ENCODE measurements at places on chromosomes 2 and 18. TPM values are rescaled to one million over a fixed set of nuclear protein-coding genes. Genes with fewer than 3 reads are reported as not detected.

Gene ASB18
- not detected for total RNA-seq

Gene SCYGR2
- total RNA-seq, result not detected

Gene ATP6V1B1
- not detected for total RNA-seq

GRCh38 chr18:13318731-13319501 is 100.4 kb downstream of the LDLRAD4 start:
- H3K36me3 ChIP-seq, result no peaks in the 10 kb centered on the region
- H3K27ac ChIP-seq, result no peak overlapping the region
- DNase-seq, result no peak
- H3K4me1 ChIP-seq, result no peaks in the 10 kb centered on the region

DNA sequence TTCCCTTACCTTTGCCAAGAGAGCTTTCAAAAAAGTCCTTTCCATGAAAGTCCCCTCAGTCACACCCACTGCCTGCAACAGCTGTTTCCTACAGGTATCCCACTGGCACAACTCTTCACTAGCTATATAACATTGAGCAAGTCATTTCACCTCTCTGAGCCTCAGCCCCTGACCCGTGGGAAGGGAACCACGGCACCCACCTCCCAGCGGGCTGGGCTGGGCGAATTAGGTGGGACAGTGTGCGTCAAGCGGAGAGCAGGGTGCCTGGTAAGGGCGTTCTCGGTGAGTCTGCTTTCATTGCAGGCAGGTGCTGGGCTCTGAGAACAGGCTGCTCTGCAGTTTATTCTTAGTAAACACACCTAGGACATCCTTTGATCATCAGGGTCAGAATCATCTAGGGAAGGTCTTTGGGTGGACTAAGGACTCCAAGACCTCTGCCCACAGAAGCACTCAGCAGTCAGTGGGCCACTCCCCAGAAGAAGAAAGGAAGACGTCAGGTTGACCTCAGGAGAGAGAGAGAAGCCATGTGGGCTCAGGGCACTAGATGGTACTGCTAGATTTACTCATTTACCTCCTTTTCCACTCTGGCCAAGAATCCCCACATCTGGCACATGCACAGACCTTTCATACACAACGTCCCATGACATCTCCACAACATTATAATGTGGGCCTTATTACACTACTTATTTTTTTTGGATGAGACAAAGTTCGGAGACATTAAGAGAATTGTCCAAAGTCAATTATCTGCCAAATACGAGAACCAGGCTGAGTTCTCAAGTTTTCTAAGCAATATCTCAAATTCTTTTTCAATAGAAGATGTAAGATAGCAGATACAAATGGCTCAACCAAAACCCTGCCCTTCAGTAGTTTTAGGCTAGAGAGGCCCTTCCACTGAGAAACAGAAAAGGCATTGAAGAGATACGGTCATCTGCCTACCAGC is 79.9 kb downstream of the GALNT14 start:
- no peak overlapping the region for H3K4me3 ChIP-seq
- no peaks in the 10 kb centered on the region for H3K27me3 ChIP-seq
- no peak overlapping the region for H3K27ac ChIP-seq
- no peaks in the 10 kb centered on the region for H3K4me1 ChIP-seq
- DNase-seq, result no peak

GRCh38 chr2:3210257-3210656 is 167.4 kb downstream of the EIPR1 start:
- H3K36me3 ChIP-seq, result no peaks in the 10 kb centered on the region
- no peaks in the 10 kb centered on the region for H3K27me3 ChIP-seq
- DNase-seq, result no peak
- no peaks in the 10 kb centered on the region for H3K4me1 ChIP-seq

DNA sequence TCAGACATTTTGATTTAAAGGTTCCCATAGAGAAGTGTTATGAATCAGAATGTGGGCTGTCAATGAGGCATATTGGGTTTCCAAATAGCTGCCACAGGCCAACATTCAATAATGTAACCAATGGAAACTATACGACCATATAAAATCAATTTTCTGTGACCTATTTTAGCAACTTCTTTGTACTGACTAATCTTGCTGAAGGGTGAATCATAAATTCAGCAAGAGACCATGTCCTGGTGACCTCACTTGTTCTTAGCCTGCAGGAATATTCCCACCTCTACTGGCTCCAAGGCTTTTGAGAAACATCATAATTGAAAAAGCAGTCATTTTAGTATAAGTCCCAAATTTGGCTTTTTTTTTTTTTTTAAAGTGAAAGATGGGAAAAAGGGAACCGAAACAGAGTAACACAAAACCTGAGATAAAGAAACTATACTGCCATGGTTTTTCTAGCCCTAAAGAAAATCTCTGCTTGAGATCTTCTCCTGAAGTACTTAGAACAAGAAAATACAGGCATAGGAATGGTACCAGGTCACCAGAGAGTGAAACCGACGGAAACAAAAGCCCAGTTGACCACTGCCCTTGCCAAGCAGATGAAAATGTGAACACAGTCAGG is 32.1 kb downstream of the PLEKHM3 start:
- no peaks in the 10 kb centered on the region for H3K36me3 ChIP-seq
- H3K4me3 ChIP-seq, result no peak overlapping the region
- H3K4me1 ChIP-seq, result peaks cover 16% of the 10 kb centered on the region
- DNase-seq, result peak; percentile 89
- peak overlapping the region; percentile 50 for H3K27ac ChIP-seq

GRCh38 chr2:218344755-218345417 is 11.8 kb upstream of the CATIP start:
- DNase-seq, result no peak
- H3K4me3 ChIP-seq, result no peak overlapping the region
- no peaks in the 10 kb centered on the region for H3K27me3 ChIP-seq

DNA sequence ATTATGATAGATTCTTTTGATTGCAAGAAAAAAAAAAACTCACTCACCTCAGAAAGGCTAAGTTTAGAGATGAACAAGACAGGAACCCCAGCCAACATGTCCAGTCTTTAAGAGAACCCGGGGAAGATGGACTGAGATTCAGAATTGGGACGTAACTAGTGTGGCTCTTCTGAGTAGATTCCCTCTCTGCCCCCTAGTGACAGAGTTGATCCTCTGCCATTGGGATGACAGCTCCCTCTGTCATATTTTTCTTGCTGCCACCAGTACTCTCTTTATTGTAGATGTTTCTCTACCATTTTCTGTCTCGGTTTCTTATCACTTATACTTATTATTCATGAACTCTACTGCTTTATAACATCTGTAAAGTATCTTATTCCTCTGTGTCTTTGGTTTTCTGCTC is 77.7 kb downstream of the GULP1 start:
- H3K27ac ChIP-seq, result no peak overlapping the region
- no peaks in the 10 kb centered on the region for H3K27me3 ChIP-seq
- no peak overlapping the region for H3K4me3 ChIP-seq
- peak; percentile 72 for DNase-seq
- H3K4me1 ChIP-seq, result no peaks in the 10 kb centered on the region

DNA sequence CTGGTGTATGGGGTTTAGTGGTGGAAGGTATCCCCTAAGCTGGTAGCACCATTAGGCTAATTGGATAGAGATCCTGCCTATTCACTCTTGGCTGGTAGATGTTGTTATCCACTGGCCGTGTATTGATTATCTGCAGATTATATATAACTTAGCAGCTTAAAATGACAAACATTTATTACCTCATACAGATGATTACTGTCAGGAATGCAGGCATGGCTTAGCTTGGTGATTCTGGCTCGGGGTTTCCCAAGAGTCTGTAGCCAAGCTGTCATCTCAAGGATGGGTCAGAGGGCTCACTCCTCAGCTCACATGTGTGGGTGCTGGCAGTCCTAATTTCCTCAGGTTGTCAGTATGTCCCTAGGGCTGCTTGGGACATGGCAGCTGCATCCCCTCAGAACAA is 465.8 kb downstream of the PARD3B start:
- H3K27ac ChIP-seq, result no peak overlapping the region
- no peaks in the 10 kb centered on the region for H3K27me3 ChIP-seq
- no peaks in the 10 kb centered on the region for H3K4me1 ChIP-seq
- no peaks in the 10 kb centered on the region for H3K36me3 ChIP-seq

- no peak for DNase-seq
- no peaks in the 10 kb centered on the region for H3K4me1 ChIP-seq
- no peaks in the 10 kb centered on the region for H3K27me3 ChIP-seq
These were observed 709.5 kb upstream of the ACVR2A start for GRCh38 chr2:147135376-147135775.

- H3K27ac ChIP-seq, result no peak overlapping the region
- no peaks in the 10 kb centered on the region for H3K4me1 ChIP-seq
- no peak overlapping the region for H3K4me3 ChIP-seq
- no peaks in the 10 kb centered on the region for H3K36me3 ChIP-seq
- no peaks in the 10 kb centered on the region for H3K27me3 ChIP-seq
These were observed 52.8 kb upstream of the TGIF1 start for GRCh38 chr18:3397031-3397750.
